Peyer's patch (tissue), 4 donors: ENCODE measurements at places on chromosomes 1 and 21. TPM values are rescaled to one million over a fixed set of nuclear protein-coding genes. Genes with fewer than 3 reads are reported as not detected.

- no peak for DNase-seq
These were observed 165.4 kb upstream of the KCNK2 start for GRCh38 chr1:214917081-214917635.

DNA sequence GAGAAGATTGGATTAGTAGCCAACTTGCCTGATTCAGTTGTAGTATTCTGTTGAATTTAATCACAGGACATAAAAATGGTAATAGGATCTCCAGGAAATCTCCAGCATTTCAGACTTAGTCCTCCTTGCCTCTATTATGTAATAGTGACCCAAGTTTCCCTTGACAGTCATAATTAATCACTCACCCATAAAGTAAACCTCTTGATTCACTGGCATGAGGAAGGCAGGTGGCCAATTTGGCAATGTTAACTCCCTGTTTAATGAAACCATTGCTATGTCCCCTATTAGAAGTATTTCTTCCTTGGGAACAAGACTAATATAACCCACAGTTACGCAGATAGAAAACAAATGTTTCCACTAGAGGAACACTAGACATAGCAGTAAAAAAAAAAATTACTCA lies 604.8 kb upstream of the CXADR start:
- DNase-seq: no peak

GRCh38 chr1:55478742-55479141 lies 263.6 kb upstream of the USP24 start:
- DNase-seq: no peak

DNA sequence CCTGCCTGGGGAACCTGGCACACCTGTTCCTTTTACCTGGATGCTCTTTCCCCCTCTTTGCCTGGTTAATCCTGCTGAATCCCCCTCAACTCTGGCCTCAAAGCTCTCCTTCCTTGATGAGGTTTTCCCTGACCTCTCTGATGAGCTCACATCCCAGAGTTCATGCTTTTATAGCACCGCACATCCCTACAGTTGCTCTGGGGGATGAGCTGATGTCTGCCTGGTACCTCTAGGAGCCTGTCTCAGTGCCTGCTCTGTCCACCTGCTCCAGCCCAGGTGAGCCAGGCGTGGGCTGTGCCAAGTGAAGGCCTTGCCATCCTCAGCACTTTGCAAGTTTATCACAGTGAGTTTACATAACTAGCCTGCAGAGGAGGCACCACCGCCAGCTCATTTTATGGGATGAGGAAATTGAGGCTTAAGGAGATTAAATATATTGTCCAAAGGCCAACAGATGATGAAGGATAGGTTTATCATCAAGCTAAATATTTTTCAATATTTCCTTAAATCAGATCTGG lies 58.6 kb upstream of the TMPRSS2 start:
- DNase-seq: peak; percentile 82

DNA sequence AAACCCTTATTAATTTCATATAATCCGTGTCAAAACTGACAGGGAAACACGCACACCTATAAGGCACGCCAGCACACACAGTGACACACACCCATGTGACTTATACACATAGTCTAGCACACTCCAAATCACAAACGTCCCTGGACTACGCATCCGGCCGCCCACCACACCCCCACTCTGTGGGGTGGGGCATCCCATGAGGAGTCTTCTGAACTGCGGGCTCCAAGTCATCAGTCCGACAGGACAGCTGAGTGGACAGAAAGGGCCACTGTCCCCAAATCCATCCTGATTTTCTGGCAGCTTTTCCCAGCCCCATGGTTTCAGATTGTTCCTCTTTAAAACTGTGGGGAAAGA lies 829 bp downstream of the PEA15 start:
- peak; percentile 72 for DNase-seq

GRCh38 chr1:231702804-231703203 lies 76.2 kb downstream of the DISC1 start:
- DNase-seq: no peak

Gene CCDC27
- not detected for total RNA-seq

Gene SLC44A5
- not detected for total RNA-seq

Gene FAM78B
- 1.5 TPM for total RNA-seq

Gene RGS4
- 0.47 TPM for total RNA-seq
